Epithelial cell of prostate (primary cell): ENCODE measurements at places on chromosomes 3 and 15.

GRCh38 chr3:129827765-129828164, 65.7 kb downstream of the TMCC1 start:
- no peak for DNase-seq

DNA sequence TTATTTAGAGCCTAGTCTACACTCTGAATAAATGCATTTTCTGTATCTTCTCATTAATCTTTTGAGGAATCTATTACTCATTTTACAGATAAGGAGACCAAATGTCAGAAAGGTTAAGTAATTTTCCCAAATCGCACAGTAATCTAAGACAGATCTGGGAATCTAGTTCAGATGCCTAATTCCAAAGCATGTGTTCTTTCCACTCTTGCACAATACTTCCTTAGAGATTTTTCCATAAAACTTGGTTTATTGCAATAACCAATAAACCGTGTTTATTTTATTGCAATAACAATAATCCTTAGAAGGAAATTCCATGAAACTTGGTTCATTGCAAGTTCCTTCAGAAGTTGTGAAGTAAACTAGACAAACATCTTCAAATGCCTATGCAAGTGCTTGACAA, 17.4 kb upstream of the COL8A1 start:
- DNase-seq = no peak

GRCh38 chr15:64930778-64931371, 19.2 kb downstream of the ANKDD1A start:
- DNase-seq = no peak

GRCh38 chr3:183188895-183189462, 26.4 kb upstream of the LAMP3 start:
- no peak for DNase-seq

- no peak for DNase-seq
These were observed 182.4 kb downstream of the ADAMTS9 start for GRCh38 chr3:64505419-64505818.

DNA sequence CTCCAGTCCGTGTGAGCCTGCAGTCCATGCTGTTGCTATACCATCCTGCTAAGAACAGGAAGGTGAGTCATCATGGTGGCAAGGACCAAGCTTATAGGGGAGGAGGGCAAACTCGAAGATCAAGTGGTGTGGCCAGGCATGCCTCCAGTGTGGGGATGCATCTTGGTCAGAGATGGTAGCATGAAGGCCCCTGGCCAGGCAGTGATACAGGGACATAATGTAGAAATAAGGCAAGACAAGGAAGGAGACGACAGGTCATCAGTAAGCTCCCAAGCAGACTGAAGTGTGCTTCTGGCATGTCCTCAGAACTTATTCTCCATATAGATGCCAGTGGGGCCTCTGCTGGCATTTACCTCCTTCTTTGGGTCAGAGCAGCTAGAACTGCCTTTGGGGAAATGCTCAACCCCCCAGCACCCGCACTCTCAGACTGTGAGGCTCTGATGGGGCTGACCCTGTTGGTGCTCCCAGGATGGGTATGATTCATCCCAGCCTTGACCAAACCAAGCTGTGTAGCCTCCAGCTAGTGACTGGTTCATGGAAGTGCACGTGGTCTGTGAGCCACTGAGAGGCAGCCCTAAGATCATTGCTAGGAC, 52.5 kb upstream of the ATP2B2 start:
- no peak for DNase-seq

DNA sequence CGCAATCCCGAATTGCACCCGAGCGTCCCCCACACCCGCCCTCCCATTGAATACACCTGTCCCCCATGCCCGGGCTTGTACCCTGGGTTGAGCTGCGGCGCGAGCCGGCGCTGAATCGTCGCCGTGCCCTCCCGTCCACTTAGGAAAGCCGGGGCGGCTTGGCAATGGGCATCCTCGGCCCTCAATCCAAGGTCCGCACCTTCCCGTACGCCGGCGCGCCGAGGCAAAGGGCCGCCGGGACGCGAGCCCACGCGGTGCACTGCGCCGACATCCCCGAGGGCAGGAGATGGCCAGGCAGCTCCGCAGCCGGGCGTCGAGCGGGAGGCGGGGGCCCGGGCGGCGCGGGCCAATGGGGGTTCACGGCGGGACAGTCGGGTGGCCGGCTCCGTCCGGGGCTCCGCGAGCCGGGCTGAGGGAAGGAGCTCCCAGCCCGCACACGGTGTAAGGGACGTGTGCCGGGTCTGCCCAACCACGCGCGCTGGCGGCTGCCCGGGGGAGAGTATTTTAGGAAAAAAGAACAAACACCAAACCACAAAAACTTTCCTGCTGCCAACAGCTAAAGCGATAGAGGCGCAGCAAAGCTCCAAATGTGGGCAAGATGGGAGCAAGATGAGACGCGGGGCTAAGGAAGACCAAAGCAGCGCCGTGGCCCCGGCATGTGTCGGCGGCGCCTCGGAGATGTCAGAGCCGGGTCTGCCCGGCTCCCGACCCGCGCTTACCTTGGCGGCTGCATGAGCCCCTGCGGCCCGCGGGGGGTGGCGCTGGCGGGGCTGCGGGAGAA, 621 bp downstream of the RGMA start:
- no peak for DNase-seq

- no peak for DNase-seq
These were observed 141.6 kb downstream of the DNAJB8 start for GRCh38 chr3:128324911-128325592.

DNA sequence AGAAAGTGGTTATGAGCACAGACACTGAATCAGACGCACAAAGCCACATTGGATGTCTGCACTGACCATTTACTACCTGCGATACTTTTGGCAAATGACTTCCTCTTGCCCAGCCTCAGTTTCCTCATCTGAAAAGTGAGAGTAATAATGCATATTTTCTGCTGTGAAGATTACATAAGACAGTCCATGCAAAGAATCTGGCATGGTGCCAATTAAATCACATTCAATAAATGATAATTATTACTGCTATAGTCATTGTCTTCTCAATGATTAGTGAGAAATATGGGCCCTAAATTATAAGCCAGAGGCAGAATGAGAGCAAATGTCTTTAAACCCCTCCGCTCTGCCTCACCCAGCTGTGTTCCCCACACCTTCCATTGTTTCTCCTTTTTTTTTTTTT, 16.0 kb upstream of the BCL2L10 start:
- DNase-seq = no peak

GRCh38 chr3:179415377-179415776, 35.9 kb downstream of the GNB4 start:
- no peak for DNase-seq

GRCh38 chr3:146823622-146824021, 218.5 kb upstream of the PLSCR5 start:
- no peak for DNase-seq

- DNase-seq = no peak
These were observed 16.6 kb downstream of the NFKBIZ start for GRCh38 chr3:101865751-101866509.

GRCh38 chr3:125496701-125497100, 23.3 kb downstream of the SNX4 start:
- no peak for DNase-seq
